ENCODE measurements at places on chromosomes 6 and 20.

GRCh38 chr6:2589171-2589661, 161.5 kb downstream of the MYLK4 start:
- no peak for DNase-seq

DNA sequence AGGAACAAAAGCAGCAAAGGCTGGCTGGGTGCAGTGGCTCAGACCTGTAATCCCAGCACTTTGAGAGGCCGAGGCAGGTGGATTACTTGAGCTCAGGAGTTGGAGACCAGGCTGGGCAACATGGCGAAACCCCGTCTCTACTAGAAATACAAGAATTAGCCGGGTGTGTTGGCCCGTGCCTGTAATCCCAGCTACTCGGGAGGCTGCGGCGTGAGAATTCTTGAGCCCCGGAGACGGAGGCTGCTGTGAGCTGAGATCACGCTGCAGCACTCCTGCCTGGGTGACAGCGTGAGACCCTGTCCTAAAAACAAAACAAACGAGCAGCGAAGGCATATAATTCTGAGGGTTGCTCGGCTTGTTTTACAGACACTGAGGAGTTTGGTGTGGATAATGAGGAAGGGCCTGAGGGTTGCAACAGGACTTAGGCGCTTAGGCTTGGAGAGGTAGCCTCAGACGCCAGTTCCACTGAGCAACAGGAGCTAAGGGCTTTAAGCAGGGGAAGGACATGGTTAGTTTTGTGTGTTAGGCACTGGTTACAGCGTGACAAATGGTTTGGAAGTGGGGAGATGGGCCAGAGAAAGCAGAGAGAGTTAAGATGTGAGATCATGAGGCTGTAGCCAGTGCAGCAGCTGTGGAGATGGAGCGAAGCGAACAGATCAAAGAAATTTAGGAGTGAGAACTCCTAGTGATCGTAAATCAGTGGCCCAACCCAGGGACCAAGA, 1.2 kb downstream of the MYH7B start:
- DNase-seq = no peak

DNA sequence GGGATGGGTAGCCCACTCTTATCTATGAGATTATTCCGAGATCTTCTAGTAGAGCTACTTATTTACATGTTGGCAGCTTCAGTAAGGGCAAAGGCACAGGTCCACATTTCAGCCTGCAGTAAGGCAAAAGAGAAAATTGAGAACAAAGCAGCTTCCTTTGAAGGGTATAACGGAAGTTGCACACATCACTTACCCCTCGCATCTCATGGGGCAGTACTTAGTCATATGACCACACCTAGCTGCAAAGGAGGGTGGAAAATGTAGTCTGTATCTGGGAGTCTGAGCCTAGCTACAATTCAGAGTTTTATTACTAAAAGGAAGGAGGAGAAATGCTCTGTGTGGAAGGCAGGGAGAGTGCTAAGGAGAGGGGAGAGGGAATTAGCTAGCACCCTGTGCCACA, 29.7 kb downstream of the SPACA1 start:
- DNase-seq = no peak

- DNase-seq = no peak
Measured at GRCh38 chr6:170444056-170444591, 109.0 kb downstream of the PSMB1 start.

DNA sequence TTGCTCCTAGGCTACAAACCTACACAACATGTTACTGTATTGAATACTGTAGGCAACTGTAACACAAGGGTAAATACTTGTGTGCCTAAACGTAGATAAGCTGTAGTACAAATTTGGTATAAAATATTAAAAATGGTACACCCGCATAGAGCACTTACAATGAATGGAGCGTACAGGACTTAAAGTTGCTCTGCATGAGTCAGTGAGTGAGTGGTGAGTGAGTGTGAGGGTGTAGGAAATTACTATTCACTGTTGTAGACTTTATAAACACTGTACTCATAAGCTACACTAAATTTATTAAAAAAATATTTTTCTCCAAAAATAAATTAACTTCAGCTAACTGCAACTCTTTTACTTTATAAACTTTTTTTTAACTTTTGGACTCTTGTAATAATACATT, 391.6 kb downstream of the ADGRB3 start:
- DNase-seq = no peak

GRCh38 chr6:158793432-158793831, 25.7 kb downstream of the EZR start:
- DNase-seq = no peak

GRCh38 chr6:124193132-124193531, 389.5 kb downstream of the NKAIN2 start:
- no peak for DNase-seq

GRCh38 chr20:52595518-52595917, 376.6 kb upstream of the TSHZ2 start:
- no peak for DNase-seq

DNA sequence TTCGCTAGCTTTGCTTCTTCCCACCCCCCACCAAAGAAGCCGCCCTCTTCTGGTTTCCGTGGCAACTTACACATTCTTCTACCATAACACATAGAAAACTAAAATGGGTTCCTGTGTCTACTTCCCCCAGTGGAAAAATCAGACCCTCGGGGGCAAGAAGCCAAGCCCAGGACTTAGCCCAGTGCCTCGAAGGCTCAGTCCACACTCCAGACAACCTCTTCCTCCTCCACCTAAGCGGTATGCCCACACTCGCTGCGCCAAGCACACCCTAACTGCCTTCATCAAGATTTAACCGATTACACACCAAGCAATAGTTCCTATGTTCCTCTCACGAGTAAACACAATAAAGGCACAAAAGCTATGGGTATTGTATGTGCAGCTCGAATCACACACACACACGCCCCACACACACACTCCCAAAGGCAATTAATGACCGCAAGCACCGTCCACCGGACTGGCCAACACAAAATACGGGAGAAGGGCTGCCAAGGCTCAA, 537 bp downstream of the PPIL4 start:
- no peak for DNase-seq

- DNase-seq = no peak
Measured at GRCh38 chr6:27161115-27161514, 86.4 kb upstream of the PRSS16 start.

DNA sequence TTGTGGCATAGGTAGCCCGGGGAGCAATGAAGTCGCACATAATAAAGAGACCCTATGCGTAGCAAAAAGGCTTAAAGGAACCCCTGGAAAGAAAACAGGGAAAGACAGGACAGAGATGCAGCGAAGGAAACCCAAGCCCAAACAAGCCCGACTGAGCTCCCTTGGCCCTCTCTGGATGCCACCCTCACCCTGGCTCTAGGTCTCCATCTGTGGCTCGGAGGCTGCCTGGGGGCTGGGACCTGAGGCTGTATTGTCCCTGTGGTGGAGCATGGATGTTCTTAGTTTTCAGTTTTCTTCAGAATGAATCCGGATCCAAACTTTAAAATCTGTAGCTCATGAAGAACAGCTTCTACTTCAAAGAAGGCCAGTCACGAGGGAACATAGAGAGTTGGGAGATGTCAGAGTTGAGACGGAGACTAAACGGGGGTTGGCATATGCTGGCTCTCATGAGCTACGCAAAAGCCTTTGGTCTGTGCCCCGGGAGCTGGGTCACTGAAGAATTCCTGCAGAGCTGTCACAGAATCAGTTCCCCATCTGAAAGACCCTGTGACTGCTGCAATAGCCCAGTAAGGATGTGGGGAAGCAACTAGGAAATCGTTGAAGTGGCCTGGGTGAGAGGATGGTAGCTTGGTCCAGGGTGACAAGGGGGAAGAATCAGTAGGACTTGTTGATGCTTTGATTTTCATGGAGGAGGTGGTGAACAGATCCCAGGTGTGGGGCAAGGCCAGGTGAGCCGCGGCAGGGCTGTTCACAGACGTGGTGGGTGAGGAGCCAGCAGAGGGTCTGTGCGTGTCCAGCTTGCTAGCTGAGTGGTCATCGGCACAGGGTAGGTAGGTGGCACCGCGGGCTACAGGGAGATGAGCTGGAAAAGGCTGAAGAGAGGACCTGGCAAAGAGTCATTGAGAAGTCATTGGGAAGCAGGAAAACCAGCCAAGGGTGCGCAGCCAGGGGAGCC, 35.2 kb downstream of the SYNDIG1 start:
- DNase-seq = no peak

DNA sequence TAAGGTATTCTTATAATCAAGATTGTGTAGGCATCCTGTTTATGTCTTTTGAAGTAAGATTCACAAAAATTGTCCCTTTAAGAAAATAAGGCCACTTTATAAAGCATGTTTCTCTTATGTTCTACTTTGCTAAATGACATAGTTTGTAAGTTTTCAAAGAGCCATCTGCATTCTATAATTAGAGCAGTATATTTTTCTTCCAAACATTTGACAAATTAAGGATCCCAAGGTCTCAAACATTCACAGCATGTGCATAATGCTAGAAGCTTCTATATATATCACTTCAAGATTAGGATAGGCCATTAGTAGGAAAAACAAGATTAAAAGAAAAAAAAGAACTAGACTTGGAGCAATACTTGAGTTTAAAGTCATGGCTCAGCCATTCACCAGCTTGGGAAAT, 55.9 kb upstream of the DOK5 start:
- no peak for DNase-seq

DNA sequence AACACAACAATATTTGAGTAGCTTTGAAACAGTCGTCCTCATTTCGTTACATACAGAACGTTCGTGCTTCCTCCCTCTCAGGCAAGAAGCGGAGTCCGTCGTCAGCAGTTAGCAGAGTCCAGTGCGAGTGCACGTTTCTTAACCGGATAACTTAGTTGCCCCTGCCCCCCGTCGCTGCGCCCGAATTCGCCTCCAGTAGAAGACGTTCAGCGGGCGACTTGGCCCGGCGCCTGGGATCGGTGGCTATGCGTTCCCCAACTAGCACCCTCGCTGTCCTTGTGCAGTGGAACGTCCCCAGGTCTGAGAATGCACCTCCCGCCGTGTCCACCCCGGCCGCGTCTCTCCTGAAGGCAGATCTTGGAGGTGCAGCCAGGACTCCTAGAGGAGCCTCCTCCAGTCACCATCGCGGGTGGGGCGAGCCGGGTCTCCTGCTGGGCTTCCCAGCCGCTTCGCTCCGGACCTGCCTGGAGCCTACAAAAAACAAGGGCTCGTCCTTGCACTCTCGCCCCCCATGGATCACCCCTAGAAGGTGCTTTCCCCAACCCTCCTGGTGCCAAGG, 910 bp upstream of the PCSK2 start:
- no peak for DNase-seq

GRCh38 chr6:29354980-29355379, 13.7 kb downstream of the OR5V1 start:
- DNase-seq = no peak

- DNase-seq = no peak
Measured at GRCh38 chr20:38337561-38338140, 8.6 kb upstream of the LBP start.

- DNase-seq = no peak
Measured at GRCh38 chr6:53513519-53513966, 31.4 kb downstream of the GCLC start.

DNA sequence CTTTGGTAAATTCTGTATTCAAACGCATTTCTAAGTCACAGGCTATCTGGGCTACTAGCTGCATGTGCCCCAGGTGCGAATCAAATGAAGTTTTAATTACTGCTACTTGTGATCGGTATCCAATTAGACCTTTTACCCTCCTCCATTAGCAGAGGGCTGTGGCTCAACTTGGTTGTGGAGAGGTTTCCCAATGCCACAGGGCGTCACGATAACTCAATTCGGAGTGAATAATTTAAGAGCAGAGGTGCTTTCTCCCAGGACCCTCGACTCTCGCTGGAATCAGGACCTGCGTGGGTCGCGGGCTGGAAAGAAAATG, 640 bp downstream of the SAYSD1 start:
- no peak for DNase-seq

GRCh38 chr20:22501034-22501433, 83.3 kb downstream of the FOXA2 start:
- DNase-seq = no peak

DNA sequence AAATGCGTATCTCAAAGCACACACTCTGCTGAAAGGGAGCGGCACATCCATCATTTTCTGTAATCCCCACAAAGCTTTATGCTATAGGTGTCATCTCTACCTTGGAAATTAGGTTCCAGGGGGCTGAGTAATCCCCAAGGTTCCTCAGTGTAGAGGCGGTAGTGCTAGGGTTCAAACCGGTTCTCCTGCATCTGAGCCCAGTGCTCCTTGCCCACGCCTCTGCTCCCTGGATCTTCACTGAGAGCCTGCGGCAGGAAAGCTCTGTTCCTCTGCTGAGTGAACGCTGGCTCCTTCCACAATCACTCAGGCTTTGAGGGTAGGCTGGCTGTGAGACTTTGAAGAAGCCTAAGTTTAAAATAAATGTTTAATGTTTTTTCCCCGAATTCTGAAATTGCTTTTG, 24.9 kb downstream of the SLC22A23 start:
- DNase-seq = no peak

DNA sequence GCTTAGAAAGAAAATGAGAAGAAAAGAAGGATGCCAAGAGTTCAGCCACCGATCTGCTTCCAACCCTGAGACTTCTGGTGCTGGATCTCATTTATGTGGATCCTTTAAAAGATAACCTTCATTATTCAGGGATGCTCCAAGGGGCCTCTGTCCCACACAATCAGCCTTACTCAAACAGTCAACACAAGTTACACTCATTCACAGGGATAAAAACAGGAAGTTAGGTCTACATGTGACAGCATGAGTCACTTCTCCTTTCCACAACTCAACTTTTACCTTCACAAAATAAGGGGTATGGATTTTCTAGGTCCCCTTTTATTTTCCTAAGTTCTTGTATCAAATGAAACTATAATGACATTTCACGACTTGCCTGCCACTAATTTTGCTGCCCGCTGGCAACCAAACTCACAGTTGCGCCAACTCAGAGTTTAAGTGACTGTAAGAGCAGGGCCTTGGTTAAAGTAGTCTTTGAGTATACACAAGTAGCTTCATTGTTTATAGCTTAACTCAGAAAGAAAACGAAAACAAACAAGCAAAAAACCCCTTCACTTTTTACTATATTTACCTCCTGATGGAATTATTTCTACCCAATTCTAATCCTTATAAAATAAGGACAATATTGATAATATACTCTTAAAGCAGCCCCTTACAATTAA, 278.8 kb upstream of the RUNX2 start:
- peak; percentile 44 for DNase-seq

DNA sequence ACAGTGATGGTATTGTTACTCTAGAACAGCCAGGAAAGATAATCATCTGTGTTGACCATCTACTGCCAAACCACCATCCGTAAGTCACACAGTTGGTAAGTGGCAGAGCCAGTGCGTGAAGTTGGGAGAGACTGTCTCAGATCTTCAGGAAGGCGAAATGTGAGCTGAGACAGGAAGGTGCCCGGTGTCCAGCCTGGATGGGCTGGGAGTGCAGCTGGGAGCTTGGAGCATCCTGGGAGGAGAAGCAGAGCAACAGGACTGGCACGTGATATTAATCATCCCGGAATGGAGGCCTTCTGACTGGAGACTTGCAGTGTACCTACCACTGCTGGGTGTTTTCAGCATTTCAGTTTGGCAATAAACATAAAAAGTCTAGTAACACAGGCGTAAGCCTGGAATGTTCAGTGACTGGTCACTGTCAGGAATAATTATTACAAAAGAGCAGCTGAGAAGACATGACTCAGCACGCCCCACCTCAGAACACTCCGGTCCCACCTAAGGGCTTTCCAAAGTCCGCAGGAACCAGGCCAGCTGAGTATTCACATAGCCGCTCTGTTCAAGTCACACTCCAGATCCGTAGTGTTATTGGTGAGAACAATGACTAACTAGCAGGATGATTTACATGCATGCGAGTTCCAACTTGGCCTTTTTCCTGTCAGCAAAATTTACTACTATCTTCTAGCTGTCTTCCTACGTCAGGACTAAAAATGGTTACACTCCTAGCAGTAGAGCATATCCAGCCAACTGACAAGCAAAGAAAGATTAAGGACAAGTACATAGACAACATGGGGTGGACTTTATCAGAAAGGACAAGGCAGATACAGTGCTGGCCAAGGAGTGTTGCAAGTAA, 45.1 kb upstream of the PNRC1 start:
- DNase-seq = no peak

GRCh38 chr6:100553243-100553642, 88.5 kb upstream of the SIM1 start:
- no peak for DNase-seq

All from glomerular endothelial cell (primary cell).